Uterus (tissue), 4 donors: ENCODE measurements at places on chromosomes 12 and 14.
A peak's percentile ranks its signal among the peaks of the same experiment; 100 is the strongest.

DNA sequence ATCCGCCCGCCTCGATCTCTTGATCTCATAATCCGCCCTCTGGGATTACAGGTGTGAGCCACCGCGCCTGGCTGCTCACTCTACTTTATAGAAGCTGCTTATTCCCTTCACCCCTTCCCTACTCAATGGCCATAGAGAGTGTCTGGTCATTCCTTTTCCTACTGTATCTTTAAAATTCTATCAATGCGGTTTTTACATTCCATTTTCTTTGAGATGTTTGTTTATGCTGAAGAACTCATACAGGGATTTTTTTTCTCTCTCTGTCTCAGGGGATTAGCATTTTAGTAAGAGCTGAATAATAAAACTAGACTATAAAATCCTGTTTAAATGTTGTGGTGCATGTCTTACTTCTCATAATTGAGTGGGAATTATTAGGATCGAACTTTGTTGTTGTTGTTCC is 218.6 kb upstream of the FOXN3 start:
- DNase-seq = no peak

GRCh38 chr12:30877105-30877875 is 49.3 kb upstream of the TSPAN11 start:
- DNase-seq = no peak

- DNase-seq = peak; percentile 27
Observed at GRCh38 chr14:106848330-106849121, 1322.1 kb downstream of the TMEM121 start.

DNA sequence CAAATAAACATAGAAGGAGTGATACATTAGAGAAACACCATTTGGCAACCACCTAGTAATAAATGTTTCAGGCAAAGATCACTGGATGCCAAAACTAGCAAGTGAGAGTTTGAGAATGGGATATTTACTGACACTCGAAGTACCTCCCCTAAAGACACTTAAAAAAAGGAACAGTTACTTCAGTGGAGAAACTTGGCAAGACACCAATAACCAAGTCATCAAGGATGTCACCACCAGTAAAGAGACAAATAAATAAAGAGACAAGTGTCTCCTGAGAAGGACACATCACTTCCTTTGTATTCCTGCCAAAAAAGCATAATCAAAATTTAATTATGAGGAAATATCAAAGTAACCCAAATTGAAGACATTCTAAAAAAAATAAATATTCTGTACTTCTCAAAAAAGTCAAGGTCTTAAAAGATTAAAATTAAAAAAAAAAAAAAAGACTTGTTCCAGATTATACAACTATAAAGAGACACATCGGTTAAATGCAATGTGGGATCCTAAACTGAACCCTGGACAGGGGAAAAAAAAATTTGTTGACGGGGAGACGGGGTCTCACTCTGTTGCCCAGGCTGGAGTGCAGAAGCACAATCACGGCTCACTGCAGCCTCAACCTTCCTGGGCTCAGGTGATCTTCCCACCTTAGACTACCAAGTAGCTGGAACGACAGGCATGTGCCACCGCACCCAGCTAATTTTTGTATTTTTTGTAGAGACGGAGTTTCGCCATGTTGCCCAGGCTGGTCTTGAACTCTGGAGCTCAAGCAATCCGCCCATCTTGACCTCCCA is 26.4 kb downstream of the TM7SF3 start:
- no peak for DNase-seq

- peak; percentile 18 for DNase-seq
Observed at GRCh38 chr12:114625294-114625851, 58.6 kb downstream of the TBX3 start.

DNA sequence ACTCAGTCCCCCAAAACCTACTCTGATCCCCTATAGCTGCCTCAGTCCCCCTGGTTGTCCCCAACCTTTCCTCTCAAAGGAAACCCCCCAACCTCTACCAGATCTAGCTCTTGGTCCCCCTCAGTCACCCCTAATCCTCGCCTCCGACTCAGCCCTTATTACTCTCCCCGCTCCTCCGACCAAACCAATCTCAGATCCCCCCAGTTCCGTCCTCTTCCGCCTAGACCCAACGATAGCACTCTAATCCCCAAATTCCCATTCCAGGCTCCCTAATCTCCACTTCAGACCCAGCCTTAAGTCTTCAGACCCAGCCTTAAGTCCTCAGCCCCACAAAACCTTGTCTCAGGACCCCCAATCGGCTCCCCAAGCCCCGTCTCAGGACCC is 612 bp downstream of the VPS37B start:
- DNase-seq = no peak

DNA sequence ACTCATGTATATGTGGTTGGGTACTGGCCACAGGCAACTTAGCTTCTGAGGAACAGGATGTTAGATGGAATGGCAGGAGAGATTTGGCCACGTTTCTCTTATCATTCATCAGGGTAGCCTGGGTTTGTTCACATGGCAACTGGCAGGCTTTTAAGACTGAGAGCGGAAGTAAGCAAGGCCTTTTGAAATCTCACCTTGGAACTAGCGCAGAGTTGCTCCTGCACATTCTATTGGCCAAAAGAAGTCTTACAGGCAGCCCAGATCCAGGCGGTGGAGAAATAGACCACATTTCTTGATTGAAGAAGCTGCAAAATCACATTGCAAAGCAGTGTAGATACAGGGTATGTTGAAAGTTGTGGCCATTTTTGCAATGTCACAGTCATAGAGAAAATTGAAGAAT is 3.7 kb downstream of the CLEC4A start:
- DNase-seq = no peak

GRCh38 chr12:40618636-40619035 is 73.6 kb upstream of the CNTN1 start:
- no peak for DNase-seq

DNA sequence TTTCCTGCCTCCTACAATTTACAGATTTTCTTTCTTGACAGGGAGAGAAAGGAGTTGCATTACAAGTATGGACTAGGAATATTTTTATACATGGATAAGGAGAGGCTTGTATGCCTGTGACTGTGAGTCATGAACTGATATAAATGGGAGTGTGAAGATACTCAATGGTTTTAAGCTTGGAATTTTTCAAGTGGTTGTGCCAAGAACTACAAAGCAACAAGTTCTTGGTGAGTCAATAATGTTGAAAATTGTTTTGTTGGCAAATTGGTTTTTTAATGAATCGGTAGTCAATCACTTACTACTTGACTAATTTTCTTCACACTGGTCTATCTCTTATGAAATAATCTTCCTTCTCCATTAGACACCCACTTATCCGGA is 58.9 kb upstream of the HMGA2 start:
- no peak for DNase-seq
